Naive B cell (primary cell): ENCODE measurements at places on chromosomes 3 and 15. TPM values are rescaled to one million over a fixed set of nuclear protein-coding genes. Genes with fewer than 3 reads are reported as not detected.

DNA sequence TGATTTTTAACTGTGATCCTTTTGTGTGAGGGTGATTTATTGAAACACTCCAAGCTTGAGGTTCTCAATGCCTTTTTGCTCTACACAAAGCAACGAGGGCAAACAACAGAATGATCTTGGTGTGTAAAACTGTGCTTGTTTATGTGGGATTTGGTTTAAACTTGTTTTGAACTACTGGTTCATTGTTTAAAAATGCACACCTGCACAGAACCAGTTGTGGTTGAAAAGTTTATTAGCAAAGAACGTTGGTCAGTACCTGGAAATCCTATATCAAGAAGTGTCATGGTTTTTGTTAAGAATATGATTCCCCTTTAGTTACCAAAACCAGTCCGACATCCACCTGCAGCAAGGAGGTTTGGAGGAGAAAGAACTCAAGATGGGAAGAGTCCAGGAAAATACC lies 239.4 kb downstream of the WNT5A start:
- no peak for DNase-seq

DNA sequence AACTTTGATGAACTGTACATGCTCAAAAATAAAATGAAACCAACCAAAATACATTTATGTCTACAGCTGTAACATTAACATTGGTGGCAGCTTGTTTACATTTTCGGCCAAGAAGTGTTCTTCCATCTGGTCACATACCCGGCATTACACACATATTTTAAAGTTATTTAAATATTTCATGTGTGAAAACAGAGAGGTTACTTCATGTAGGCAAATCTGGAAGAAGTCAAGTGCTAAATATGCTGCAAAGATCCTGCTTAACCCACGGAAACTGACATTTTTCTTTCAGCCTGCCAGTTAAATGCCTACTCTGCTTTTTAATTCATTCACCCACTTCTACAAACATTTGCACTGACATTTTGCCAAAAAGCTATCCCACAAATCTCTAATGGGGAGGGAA lies 69.7 kb downstream of the MB21D2 start:
- DNase-seq, result no peak

Gene KBTBD8
- polyA plus RNA-seq, result 22.8 TPM

Gene DUOXA2
- not detected for polyA plus RNA-seq

DNA sequence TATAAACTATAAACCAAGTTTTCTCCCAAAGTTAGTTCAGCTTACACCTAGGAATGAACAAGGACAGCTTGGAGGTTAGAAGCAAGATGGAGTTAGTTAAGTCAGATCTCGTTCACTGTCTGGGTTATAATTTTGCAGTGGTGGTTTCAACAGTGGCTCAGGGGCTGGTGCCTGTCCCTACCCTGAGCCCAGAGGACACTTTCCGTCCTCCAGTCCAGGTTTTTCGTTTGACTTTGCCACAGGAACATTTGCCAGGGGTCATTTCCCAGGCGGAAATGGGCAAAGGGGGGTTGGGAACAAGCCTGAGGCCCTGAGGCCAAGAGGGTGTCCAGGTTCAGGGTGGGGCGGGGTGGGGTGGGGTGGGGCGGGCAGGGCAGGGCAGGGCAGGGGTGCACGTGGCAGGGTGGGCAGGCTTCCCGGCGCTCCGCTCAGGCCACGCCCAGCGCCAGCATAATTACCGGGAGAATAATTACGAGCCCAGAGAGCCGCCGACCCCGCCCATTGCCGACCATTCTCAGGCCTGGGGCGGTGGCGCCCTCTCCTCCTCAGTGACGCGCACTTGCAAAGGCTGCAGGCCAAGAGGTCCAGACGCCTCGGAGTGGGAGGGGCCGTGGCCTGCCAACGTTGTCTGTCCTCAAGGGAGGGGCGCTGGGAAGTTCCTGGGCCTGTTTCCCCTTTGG lies 70.4 kb downstream of the KLF13 start:
- no peak for DNase-seq

Gene IVD
- polyA plus RNA-seq, result 23.2 TPM

Gene TMEM158
- not detected for polyA plus RNA-seq

GRCh38 chr15:83288381-83288801 lies 3.9 kb upstream of the BNC1 start:
- no peak for DNase-seq

DNA sequence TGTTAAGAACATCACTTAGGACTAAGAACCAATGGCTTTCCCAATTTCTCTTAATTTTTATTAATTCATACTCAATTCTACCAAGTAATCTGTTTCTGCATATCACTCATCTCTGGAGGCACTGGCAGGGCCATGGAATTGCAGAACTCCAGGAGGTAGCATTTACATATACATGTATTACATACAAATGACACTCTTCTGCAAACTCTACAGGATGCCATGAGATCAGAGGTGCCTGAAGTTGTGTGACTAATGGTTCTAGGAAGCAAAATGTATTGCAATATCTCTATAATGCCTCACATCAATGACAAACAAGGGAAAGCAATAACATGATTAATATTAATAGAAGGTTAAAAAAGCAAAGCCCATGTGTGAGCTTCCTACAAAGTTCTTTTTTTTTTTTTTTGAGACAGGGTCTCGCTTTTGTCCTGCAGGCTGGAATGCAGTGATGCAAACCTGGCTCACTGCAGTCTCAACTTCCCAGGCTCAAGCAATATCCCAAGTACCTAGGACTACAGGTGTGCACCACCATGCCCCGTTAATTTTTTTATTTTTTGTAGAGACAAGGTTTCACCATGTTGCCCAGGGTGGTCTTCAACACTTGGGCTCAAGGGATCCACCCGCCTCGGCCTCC lies 33.0 kb downstream of the DENND6A start:
- DNase-seq, result no peak

GRCh38 chr3:13607821-13608597 lies 59.1 kb downstream of the FBLN2 start:
- no peak for DNase-seq

Gene ZNF609
- 3.4 TPM for polyA plus RNA-seq

GRCh38 chr15:67548862-67549651 lies 6.6 kb downstream of the MAP2K5 start:
- no peak for DNase-seq

- no peak for DNase-seq
Observed at GRCh38 chr3:129365296-129366136, 62.9 kb downstream of the EFCAB12 start.

DNA sequence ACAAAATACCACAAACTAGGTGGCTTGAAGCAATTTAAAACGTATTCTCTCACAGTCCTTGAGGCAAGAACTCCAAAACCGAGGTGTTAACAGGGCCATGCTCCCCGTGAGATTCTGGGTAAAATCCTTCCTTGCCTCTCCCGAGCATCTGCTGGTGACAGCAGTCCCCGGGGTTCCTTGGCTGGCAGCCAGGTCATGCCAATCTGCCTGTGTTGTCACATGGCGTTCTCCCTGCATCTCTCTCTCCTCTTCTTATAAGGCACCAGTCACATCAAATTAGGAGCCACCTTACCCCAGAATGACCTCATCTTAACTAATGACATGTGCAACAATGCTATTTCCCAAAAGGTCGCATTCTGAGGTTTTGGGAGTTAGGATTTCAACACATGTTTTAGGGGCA lies 26.3 kb upstream of the LRRN1 start:
- no peak for DNase-seq

Gene SHC4
- polyA plus RNA-seq, result not detected

DNA sequence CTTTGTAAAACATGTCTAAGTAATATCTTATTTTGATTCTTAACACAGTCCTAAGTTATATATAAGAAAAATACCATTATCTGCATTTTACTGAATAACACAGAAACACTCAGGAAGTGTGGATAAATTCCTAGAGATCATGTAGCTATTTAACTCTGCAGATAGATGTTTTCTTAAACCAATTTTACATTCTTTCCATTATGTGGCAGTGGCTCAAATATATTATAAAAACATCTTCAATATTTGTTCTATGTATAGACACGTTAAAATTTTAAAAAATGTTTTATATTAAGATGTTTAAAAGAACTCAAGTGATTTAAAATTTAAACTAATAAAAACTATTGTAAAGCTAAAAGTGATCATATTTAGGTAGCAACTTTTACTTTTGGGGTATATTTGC lies 683.8 kb downstream of the DIPK2A start:
- DNase-seq, result no peak

- no peak for DNase-seq
Observed at GRCh38 chr15:76866008-76866407, 39.1 kb downstream of the SCAPER start.

DNA sequence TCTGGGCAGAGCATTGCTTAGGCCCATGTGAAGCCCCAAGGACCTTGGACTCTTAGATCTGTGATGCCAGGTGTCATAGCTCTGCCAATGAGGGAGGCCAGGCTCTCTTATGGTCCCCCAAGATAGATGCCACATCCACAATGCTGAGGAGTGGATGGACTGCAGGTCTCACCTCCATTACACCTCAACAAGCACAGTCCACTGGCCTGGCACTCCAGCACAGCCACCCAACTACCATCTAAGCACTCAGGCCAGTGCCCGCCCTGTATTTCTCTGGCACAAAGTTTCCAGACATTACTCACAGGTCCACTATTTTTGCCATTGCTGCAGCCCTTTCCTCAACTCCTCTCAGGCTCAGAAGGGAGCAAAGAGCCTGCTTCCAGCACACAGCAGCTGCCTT lies 613.5 kb upstream of the EPHA6 start:
- DNase-seq, result no peak

Gene UROC1
- polyA plus RNA-seq, result not detected

DNA sequence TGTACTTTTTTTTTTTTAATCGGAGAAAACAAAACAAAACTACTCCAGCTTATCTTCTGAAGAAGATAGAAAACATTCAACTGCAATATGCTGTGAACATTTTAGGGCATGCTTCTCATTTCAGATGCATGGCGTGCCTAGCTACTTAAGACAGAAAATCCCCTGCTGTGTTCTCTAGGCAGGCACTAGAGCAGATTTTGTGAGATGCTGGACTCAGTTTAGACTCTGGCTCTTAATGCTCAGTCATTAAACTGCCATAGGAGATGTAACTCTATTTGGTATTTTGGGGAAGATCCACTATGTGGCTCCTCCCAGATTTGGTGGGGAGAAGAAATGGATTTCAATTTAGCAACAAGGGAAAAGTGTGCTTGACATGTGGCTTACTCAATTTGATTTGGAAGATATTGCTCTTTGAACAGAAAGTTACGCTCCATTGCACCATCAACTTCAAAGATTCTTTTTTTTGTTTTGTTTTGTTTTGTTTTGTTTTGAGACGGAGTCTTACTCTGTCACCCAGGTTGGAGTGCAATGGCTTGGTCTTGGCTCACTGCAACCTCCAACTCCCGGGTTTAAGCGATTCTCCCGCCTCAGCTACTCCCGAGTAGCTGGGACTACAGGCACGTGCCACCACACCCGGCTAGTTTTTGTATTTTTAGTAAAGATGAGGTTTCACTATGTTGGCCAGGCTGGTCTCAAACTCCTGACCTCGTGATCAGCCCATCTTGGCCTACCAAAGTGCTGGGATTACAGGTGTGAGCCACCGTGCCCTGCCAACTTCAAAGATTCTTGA lies 62.0 kb upstream of the LEKR1 start:
- DNase-seq, result no peak

- no peak for DNase-seq
Observed at GRCh38 chr15:98855067-98855814, 152.4 kb downstream of the PGPEP1L start.

GRCh38 chr3:153050978-153051377 lies 111.0 kb upstream of the RAP2B start:
- DNase-seq, result no peak

Gene RNF7
- 108 TPM for polyA plus RNA-seq

Gene NEK11
- polyA plus RNA-seq, result not detected

Gene ZMYND10
- not detected for polyA plus RNA-seq

Gene GOLGA6L4
- polyA plus RNA-seq, result not detected

DNA sequence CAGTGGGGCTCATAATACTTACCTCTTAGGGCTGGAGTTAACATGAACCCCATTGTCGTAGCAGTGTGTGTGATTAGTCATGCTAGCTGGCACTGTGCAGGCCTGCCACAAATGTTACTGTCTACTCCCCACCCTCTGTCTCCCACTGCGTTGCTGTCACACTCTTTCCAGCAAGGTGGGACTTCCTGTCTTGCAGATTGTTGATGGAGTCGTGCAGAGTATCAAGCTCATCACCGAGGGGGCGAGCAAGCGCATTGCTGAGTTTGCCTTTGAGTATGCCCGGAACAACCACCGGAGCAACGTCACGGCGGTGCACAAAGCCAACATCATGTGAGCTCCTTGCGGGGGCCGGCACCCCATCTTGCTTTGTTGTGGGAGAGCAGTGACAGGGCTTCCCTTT lies 12.9 kb downstream of the IDH3A start:
- no peak for DNase-seq

Gene LRTM1
- not detected for polyA plus RNA-seq

Gene DUSP7
- polyA plus RNA-seq, result 0.62 TPM

GRCh38 chr3:180215866-180216265 lies 179.1 kb upstream of the PEX5L start:
- no peak for DNase-seq

- DNase-seq, result no peak
Observed at GRCh38 chr3:81666502-81667121, 94.8 kb downstream of the GBE1 start.

DNA sequence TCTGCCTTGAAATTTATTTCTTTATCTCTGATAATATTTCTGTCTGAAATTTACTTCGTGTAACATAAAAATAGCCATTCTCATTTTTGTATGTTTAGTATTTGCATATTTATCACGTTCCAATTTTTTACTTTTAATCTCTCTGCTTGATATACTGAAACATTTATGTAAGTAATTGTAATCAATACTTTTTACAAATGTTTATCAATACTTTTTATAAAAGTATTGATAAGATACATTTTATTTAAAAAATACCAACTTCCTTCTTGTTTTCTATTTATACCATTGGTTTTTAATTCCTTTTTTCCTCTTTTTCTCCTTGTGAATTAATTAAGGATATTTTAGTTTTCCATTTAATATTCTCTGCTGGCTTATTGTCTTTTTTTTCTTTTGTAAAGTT lies 60.3 kb upstream of the TBL1XR1 start:
- no peak for DNase-seq

- DNase-seq, result peak; percentile 66
Observed at GRCh38 chr3:125357032-125357658, 18.0 kb downstream of the ZNF148 start.

DNA sequence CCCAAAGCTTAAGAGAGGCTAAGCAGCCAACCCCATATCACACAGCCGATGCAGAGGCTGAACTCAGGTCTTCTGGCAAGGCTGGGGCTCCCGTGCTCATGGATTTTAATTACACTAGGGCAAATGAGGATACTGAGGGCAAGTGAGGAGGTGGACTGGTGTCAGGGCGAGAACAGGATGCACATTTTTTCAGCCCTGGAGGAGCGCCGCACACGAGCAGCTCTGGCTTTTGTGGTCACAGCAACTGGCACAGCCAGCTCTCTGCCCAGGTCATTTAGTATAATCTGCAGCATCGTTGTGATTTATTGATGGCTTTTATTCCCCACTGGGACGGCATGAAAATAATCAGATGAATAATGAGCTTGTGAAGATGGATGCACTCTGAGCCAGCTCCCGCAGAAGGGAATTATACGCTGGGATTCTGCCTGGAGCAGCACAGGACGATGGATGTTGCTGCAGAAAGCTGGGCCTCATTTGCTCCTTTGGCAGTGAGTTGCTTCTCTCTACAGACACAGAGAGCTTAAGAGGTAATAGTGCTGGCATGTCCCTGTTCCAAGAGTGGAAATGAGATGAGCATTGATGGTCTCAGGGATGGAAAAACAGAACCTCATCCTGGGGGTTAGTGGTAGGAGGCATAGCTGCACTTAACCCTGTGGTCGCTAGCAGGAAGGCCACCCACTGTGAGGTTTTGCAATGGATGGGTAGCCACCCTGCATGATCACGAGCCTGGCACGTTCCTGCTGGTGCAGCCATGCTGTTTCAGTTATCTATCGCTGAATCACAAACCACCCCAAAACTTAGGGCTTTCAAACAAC lies 135.4 kb downstream of the UACA start:
- DNase-seq, result no peak

GRCh38 chr15:32909431-32909830 lies 191.6 kb downstream of the GREM1 start:
- DNase-seq, result no peak
